ENCODE measurements at places on chromosomes 16 and 17. TPM values are rescaled to one million over a fixed set of nuclear protein-coding genes. Genes with fewer than 3 reads are reported as not detected.

Gene TBC1D3L
- total RNA-seq = 15.9 TPM

DNA sequence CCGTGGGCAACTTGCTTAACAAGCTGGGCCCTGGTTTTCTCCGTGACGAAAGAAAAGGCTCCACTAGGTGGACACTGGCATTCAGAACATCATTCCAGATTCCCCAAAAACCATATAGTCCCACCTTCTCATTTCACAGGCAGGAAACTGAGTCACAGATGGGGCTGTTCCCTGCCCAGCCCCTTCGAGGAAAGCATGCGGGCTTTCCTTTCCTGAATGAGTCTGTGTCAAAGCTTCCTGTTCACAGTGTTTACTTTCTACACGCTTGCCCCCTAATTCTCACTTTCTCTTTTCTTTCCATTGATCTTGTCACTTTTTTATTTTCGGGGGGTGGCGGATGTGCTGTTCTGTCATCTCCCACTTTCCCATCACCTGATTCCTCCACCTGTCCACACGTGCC is 10.3 kb upstream of the LGALS9 start:
- no peak for DNase-seq

GRCh38 chr17:44887971-44888954 is 11.0 kb downstream of the EFTUD2 start:
- DNase-seq = no peak

GRCh38 chr17:78329263-78330059 is 30.4 kb downstream of the SOCS3 start:
- DNase-seq = no peak

Gene HBM
- total RNA-seq = not detected

DNA sequence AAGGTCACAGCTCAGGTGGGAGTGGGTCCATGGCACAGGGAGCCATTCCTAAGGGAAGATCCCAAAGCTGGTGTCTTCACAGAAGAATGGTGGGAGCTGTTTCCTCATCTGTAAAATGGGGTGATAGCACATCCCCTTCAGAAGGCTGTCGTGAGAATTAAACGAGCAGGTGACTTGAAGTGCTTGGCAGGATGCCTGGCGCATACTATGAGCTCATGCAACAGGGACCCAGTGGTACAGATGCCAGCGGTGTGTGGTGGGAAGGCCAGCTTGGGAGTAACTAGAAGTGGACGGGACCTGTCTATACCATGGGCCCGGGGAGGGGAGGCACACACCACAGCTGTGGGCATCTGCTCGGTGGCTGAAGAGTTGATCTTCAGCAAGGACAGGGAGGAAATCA is 189.3 kb upstream of the TNRC6C start:
- DNase-seq = peak; percentile 24

Gene SNF8
- 110 TPM for total RNA-seq
